Midbrain (tissue), 1 donor: ENCODE measurements at places on chromosomes 3 and 15.

GRCh38 chr3:135917927-135918597 lies 47.5 kb upstream of the PPP2R3A start:
- DNase-seq: no peak

DNA sequence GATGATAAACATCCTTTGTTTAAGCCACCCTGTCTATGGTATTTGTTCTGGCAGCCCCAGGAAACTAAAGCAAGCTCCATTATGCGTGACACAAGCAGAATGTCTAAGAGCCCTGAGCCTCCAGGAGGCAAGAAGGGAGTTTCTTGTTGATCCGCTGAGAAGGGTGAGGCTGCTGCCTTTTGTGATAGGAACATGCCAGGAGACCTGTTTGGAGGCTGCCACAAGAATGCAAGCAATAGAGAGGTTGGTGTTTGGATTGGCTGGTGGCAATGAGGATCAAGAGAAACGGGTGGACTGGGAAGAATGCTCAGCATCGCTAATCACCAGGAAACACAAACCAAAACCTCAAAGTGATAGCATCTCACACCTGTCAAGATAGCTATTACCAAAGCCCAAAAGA lies 104.8 kb downstream of the ASB7 start:
- no peak for DNase-seq

GRCh38 chr3:23953523-23953922 lies 8.4 kb downstream of the NR1D2 start:
- DNase-seq: no peak

GRCh38 chr3:114721209-114721608 lies 425.9 kb downstream of the ZBTB20 start:
- no peak for DNase-seq

DNA sequence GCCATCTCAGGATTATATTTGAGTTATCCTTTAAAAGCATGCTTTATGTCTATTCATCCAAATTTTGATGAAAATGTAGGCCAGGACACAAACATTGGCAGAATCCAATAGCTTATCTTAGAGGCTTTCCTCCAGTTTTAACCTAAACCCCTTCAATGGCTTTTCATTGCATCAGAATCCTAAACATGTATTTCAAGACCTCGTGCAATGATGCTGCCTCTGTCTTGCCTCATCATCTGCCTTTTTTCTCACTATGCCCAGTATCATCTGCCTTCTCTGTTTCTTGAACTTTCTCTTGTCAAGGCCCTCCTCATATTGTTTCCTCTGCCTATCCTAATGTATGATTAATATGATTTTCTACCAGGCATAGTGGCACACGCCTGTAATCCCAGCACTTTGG lies 76.1 kb upstream of the MAP4 start:
- no peak for DNase-seq

GRCh38 chr3:193977622-193978021 lies 158.3 kb upstream of the HES1 start:
- no peak for DNase-seq

- DNase-seq: no peak
Observed at GRCh38 chr3:171028779-171029232, 2.3 kb upstream of the SLC2A2 start.

DNA sequence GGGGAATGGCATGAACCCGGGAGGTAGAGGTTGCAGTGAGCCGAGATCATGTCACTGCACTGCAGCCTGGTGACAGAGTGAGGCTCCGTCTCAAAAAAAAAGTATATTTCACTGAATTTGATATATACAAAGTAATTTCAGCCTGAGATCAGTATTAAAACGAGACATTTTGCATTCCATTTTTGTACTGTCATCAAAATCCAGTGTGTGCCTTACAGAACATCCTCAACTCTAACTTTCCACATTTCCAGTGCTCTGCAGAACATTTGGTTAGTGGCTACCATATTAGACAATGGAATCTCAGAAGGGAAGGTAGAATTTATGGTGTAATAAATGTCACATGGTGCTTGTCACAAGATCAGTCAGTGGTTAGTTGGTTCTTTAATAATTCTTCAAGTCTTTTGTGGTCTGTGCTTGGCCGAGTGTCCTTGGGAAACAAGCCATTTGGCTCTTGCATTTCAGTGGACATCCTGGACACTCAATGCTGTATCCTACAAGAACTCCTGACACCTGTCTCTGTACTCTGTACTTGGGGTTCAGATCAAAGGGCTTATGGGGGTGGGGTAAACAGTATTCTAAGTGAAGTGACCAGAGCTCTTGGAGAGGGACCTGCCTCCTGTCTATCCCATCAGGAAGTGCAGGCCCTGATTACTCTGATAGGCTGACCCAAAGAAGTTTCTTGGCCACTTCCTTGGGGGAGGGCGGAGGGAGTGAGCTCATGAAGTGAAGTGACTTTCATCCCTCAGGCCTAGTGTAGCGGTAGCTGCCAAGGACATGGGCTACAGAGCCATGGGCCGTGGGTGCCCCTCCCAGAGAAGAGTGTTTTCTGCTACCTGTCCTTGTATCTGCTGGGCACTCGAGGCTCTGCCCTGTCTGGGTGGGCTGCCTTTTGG lies 3.7 kb downstream of the ACVR2B start:
- DNase-seq: no peak

DNA sequence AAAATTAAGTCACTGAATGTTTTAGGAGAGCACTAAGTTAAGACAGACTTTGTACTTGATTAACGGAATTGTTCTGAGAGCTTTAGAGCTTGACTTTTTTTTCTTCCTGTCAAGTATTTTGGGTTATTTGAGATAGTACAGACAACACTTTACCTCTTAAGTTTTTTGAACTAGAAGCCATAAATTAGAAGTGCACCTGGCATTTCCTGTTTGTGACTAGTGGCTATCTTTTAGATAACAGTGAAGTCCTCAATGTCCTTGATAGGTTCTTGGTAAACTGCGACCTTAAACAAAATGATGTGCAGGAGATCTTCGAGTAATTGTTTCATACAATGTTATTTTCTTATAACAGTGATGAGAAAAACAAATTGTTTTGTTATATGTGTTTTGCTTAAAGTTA lies 213.9 kb downstream of the TP63 start:
- DNase-seq: no peak
